Myocyte (in vitro differentiated cells): ENCODE measurements at places on chromosomes 5 and 9. TPM values are rescaled to one million over a fixed set of nuclear protein-coding genes. Genes with fewer than 3 reads are reported as not detected.

DNA sequence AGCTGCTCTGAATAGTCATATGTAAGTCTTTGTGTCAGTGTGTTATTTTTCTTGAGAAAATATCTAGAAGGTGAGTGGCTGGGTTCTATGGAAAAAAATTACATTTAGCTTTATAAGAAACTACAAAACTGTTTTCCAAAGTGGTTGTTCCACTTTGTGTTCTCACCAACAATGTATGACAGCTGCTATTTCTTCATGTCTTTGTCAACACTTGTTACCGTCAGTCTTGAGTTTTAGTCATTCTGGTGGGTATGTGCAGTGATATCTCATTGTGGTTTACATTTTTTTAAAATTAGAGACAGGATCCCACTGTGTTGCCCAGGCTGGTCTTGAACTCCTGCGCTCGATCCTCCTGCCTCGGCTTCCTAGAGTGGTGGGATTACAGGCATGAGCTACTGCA lies 246.4 kb downstream of the PJA2 start:
- DNase-seq: peak; percentile 78

GRCh38 chr9:27665136-27665535 lies 91.9 kb upstream of the C9orf72 start:
- DNase-seq: no peak

DNA sequence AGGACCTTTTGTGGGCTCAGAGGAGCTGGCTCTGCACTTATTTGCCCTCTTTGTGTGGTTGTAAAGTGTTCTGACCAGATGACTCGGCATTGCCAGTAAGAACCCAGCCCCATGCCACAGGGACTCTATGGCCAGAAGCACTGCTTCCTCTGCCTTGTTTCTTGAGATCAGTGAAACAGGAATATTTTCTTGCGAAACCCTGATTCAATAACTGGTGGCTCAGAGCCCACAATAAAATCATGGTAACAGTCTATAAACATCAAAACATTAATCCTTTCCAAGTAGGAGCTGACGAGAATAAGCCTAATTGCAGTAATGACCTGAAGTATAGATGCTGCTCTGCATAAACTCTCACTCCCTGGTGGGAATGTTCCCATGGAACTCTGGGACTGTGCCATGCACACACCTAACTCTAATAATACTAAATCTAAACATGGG lies 344.3 kb downstream of the ZNF608 start:
- DNase-seq: peak; percentile 73

PRDM9 gene
- total RNA-seq: not detected in 2 replicates

PPP2CA gene
- total RNA-seq: 224 and 234 TPM in 2 replicates

- no peak for DNase-seq
Measured at GRCh38 chr9:561427-561826, 280.1 kb upstream of the DMRT1 start.

SOX30 gene
- total RNA-seq: 0.05 and 0.47 TPM in 2 replicates

- no peak for DNase-seq
Measured at GRCh38 chr9:76557674-76558225, 98.8 kb downstream of the GCNT1 start.

- peak; percentile 95 for DNase-seq
Measured at GRCh38 chr9:133135146-133135745, 14.2 kb upstream of the RALGDS start.

DNA sequence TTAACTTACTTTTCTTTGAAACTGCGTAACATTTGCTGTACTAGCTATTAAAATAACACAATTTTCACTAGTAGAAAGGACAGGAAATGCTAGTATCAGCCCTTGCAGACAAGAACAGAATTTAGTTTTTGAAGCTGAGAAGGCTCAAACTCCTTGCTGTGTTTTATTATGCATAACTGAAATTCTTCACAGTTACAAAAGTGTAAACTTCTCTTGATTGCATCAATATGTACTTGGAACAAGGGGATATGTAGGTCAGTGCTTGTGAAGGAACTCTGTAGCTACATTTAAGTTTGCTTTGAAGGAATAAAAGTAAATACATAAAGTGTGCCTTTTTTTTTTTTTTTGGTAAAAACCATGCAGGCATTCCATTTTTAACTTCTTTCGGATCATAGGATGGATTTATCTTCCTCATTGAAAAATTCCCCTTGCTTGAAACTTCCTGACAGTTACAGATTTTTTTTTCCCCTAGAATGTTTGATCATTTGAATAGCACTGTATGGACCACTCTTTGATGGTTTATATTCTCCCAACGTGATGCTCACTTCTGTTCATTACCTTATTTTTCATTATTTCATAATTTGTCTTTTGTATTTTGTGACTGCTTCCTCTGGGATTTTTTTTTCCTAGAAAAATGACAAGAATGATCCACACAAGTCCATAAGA lies 94.9 kb upstream of the DAB2 start:
- DNase-seq: peak; percentile 28

- peak; percentile 51 for DNase-seq
Measured at GRCh38 chr5:150024346-150024984, 23.9 kb downstream of the HMGXB3 start.
